Hepatic stellate cell (primary cell): ENCODE measurements at places on chromosomes 5 and 9.

GRCh38 chr9:128503870-128504269 lies 649 bp upstream of the GLE1 start:
- peak; percentile 29 for DNase-seq

DNA sequence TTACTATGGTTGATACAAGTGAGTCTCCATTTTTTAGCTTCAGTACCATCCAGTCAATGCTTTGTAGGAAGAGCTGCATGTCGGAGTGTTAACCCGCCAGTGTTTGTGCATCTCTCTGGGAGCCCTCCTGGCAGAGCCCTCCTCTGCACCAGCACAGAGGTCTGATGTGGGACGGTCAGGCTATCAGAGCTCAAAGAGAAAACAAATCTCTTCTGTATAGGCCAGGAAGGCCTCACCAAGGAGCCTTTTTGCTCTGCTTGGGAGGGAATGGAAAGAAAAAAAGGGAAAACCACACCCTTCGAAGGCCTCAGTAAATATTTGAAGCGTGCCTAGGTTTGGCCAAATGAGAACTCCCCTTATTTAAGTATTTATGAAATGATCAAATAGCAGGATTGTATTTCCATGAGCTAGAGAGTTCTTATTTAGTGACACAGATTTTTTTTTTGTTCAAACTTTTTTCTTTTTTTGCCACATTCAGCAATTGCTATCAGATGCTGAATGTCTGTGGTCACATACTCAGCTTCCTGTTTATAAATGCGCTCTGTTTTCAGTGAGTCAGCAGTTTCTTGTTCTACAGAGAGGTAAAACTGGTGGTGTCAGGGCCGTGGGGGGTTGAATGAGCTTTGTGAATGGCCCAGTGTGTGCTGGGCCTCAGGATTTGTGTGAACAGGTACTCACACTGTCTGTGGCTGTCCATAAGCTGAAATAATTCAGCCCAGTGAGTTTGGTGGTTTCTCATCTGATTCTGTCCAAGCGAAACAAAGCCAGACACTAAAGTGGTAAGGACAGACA lies 226.6 kb downstream of the SNX18 start:
- DNase-seq = peak; percentile 69

- peak; percentile 87 for DNase-seq
Observed at GRCh38 chr5:93582677-93583438, at the start of gene NR2F1. Gene NR2F1, plus strand, starts transcription at chr5:93583222. Its CDS starts 1,802 bp downstream, at chr5:93585024.

GRCh38 chr9:14730461-14730898 lies 7.9 kb upstream of the CER1 start:
- no peak for DNase-seq

GRCh38 chr5:180010636-180011035 lies 60.9 kb downstream of the RNF130 start:
- no peak for DNase-seq

DNA sequence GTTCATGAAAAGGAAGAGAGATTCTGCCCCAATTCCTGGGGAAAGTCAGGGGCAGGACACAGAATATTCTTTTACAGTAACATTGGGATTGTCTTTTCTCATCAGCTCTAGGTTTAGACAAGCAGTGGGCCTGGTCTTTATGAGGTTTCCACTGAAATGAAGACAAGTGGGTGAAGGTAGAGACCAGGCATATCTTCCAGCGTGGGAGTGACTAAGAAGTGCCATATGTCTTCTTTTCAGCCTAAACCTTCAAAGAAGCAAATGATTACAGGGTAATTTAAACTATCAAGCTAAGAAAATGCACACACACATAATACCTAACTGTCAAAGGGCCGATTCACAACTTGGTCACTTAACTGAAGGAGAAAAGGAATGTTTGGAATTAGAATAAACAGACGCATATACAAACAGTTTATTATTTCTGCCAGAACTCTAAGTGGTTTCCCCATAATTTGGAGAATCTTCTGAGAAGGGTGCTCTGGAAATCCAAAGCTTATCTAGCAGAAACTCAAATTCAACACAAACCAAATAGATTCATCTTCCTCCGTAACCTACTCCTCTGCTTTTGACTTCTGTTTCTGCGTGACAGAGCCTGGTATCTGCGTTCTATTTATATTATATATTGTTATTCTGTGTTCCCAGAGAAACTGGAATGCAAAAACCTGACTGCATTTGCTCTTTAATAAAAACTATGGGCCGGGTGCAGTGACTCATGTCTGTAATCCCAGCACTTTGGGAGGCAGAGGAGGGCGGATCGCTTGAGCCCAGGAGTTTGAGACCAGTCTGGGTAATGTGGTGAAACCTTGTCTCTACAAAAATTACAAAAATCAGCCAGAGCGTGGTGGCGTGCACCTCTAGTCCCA lies 22.0 kb upstream of the TEK start:
- DNase-seq = peak; percentile 73

DNA sequence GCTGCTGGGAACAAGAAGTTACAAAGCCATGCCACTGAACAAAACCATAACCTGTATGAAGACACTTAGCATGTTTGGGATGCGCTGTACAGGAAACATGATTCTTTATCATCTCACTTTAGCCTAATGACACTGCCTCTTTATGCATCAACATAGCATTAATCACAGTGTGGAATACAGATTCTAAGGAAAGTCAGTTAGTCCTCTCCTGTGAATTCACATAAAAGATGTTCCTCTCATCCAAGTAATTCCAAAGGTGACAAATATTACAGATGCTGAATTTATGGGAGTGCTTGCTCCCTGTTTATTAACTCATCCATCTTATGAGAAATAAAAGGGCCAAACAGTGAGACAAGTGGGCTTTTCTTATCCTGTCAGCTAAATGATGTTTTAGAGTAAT lies 1677.7 kb downstream of the EFNA5 start:
- no peak for DNase-seq

DNA sequence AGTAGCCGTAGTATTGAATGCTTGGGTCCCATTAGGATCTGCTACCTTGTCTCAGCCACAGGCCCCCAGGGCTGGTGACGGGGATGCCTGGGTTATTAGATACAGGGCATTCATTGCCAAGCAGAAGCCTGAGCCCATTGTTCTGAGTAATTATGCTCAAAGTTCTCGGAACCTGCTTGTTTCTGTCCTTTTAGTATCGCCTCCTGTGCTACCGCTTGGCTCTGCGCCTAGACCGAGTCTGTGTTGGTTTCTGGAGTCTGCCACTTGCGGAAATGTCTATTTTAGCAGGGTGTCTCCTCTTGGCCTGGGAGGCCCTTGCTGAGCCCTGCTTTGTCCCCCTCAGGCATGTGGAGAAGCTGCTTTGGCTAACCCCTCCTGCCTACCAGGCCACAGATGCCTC lies 506.1 kb downstream of the BNC2 start:
- no peak for DNase-seq

DNA sequence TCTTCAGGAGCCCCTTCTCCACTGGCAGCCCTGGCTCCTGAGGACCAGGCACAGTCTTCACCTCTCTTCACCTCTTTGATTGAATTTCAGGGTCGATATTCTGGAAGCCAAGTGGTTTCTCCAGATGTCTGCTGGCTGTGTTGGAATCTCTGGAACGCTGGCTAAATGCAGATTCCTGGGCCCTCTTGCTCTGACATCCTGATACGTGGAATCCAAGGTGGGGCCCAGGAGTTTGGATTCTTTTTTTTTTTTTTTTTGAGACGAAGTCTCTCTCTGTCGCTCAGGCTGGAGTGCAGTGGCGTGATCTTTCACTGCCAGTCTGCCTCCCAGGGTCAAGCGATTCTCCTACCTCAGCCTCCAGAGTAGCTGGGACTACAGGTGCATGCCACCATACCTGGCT lies 26.8 kb upstream of the IER5L start:
- DNase-seq = no peak

DNA sequence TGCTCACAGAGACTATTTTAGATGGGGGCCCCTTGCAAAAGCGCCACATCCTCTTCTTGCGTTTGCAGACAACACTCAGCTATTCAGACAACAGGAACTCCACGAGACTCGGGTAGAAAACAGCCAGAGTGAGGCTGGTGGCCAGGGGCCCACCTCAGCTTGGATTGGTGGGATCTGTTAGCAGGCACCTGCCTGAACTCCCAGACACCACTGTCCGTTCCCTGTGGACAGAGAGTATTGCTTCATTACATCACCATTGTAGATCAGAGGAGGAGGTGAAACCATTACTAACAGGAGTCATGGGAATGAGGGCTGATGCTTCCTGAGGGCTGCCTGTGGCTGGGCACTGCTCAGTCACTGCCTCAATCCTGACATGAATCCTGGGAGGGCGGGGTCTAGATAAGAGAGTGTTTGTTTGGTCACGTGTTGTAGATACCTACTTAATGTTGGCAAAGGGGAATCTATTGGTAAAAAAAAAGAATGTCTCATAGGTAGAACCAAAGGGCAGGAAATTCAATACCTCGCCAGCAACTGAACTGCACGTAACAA lies 4.4 kb upstream of the RAPGEF1 start:
- DNase-seq = no peak

GRCh38 chr5:114419067-114419388 lies 57.2 kb downstream of the KCNN2 start:
- no peak for DNase-seq

DNA sequence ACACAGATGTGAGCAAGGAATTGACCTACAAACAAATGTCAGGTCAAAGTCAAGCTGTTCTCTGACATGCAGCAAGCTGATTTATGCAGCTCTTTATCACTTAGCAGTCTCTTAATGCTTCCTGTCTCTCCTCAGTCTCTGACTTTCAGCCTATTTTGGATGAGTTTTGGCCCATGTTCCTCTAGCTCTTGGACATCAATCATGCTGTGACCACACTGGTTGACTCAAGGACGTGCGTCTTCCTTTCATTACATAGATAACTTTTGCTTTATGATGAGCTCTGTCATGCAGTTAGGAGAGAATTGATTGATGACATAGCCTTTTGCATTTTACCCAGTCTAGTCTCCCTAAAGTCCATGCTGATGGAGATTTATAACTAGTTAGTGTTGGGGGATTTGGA lies 9.4 kb upstream of the REEP5 start:
- no peak for DNase-seq

DNA sequence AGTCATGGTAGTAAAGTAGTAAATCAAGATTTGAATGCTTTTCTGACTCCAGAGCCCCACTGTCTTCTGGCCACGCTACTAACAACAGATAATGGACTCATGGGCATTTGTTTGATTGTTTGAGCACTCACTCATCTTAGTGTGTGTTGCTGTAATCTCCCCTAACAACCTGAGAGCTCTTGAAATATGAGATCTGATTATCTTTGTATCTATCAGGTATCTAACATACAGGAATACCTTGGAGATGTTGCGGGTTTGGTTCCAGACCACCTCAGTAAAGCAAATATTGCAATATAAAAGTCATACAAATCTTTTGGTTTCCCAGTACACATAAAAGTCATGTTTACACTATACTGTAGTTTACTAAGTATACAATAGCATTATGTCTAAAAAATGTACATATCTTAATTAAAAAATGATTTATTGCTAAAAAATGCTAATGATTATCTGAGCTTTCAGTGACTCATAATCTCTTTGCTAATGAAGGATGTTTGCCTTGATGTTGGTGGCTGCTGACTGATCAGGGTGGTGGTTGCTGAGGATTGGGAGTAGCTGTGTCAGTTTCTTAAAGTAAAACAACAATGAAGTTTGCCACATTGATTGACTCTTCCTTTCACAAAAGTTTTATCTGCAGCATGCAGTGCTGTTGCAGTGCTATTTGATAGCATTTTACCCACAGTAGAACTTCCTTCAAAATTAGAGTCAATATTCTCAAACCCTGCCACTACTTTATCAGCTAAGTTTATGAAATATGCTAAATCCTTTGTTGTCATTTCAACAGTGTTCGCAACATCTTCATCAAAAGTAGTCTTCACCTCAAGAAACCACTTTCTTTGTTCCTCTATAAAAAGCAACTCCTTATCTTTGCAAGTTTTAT lies 92.2 kb downstream of the ZNF462 start:
- DNase-seq = no peak

DNA sequence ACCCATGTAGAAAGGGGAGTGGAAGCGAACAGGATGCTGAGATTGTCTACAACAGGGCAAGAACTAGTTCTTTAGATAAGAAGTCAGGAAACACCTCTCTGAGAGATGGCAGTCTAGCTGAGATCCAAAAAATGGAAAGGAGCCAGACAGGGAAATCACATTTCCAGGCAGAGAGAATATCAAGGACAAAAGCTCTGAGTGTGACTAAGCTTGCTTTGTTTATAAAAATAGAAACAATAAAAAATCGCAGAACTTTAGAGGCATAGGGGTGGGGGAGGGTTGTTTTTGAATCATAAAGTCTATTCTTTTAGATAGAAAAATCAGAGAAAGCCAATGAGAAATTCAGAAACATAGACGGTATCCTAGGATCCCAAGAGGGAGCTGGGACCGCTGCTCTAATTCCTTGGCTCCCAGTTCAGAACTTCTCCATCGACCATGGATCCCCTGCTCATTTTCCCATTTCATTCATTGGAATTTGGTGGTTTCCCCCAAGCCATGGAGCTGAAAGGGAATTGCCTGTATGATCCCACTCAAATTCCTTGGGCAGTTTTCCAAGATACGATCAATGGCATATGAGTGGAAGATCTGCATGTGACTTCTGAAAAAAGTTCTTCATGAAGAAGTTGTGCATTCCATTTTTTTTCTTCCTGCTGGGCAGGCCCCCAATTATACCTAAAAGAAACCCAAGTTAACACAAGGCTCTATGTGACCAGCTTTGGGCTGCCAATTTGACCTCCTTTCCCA lies 182.0 kb downstream of the GRIA1 start:
- no peak for DNase-seq

DNA sequence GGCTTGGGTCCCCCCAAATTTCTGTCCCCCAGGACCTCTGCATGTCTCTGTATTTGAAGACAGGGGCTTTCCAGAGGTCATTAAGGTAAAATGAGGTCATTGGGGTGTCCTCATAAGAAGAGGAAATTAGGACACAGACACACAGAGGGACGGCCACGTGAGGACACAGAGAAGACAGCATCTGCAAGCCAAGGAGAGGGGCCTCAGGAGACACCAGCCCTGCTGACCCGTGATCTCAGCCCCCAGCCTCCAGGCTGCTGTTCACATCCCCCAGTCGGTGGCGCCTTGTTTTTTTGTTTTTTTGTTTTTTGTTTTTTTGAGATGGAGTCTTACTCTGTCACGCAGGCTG lies 1.2 kb upstream of the CCDC183 start:
- no peak for DNase-seq

- peak; percentile 55 for DNase-seq
Observed at GRCh38 chr5:34570721-34571676, 85.1 kb upstream of the RAI14 start.

- no peak for DNase-seq
Observed at GRCh38 chr9:88272986-88273385, 115.3 kb upstream of the SPIN1 start.

DNA sequence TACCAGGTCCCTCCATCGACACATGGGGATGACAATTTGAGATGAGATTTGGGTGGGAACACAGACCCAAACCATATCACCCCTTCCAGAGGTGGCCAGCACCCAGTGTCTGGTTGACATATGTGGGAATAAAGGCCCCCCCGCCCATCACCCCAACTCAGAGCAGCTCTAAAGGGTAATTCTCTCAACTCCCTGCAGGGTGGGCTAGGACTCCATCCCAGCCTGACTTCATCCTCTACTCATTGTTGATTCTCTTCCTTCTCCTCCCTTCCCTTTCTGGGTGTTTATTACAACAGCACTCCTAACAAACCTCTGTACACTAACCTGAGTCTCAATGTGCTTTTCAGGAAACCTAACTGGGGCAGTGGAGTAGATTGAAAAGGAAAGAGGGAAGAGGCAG lies 339.9 kb downstream of the ACTL7B start:
- no peak for DNase-seq
